Spinal cord (tissue), 10 donors: ENCODE measurements at places on chromosomes 1 and 21. TPM values are rescaled to one million over a fixed set of nuclear protein-coding genes. Genes with fewer than 3 reads are reported as not detected.

- H3K27me3 ChIP-seq: no peaks in the 10 kb centered on the region
- no peak overlapping the region for H3K4me3 ChIP-seq
- no peak overlapping the region for H3K27ac ChIP-seq
- DNase-seq: no peak
- H3K36me3 ChIP-seq: peaks cover 18% of the 10 kb centered on the region
Measured at GRCh38 chr1:6365047-6365446, 28.5 kb downstream of the ACOT7 start.

The CA14 gene
- 55.1 TPM for polyA plus RNA-seq

- no peak overlapping the region for H3K27ac ChIP-seq
- H3K4me1 ChIP-seq: no peaks in the 10 kb centered on the region
- H3K4me3 ChIP-seq: no peak overlapping the region
- DNase-seq: no peak
Measured at GRCh38 chr1:240652961-240653409, 41.0 kb upstream of the GREM2 start.

The AMY2A gene
- polyA plus RNA-seq: 0.93 TPM

DNA sequence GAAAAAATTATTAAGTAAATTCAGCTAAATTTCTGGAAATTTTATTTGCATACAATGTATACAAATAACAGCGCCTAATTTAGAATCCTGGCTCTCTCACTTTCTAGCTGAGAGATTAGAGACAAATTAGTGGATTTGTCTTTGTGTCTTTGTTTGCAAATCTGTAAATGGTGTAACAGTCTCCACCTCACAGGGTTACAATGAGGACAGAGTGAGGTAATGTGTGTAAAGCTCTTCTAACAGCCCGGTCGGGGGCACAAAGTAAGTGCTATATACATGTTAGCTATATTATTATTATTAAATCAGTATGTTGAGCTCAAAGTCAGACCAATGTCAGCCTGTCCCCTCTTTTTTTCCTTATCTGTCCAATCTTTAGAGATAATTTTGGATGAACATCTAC lies 5.0 kb upstream of the ADAMTSL4 start:
- peaks cover 5% of the 10 kb centered on the region for H3K27me3 ChIP-seq
- H3K27ac ChIP-seq: no peak overlapping the region
- H3K4me1 ChIP-seq: peaks cover 12% of the 10 kb centered on the region
- no peak overlapping the region for H3K4me3 ChIP-seq
- no peak for DNase-seq

The FDPS gene
- 239 TPM for polyA plus RNA-seq

GRCh38 chr1:112868191-112868590 lies 87.8 kb downstream of the SLC16A1 start:
- no peak overlapping the region for H3K27ac ChIP-seq
- no peaks in the 10 kb centered on the region for H3K36me3 ChIP-seq
- H3K4me3 ChIP-seq: no peak overlapping the region
- no peaks in the 10 kb centered on the region for H3K27me3 ChIP-seq
- no peak for DNase-seq
- no peaks in the 10 kb centered on the region for H3K4me1 ChIP-seq

DNA sequence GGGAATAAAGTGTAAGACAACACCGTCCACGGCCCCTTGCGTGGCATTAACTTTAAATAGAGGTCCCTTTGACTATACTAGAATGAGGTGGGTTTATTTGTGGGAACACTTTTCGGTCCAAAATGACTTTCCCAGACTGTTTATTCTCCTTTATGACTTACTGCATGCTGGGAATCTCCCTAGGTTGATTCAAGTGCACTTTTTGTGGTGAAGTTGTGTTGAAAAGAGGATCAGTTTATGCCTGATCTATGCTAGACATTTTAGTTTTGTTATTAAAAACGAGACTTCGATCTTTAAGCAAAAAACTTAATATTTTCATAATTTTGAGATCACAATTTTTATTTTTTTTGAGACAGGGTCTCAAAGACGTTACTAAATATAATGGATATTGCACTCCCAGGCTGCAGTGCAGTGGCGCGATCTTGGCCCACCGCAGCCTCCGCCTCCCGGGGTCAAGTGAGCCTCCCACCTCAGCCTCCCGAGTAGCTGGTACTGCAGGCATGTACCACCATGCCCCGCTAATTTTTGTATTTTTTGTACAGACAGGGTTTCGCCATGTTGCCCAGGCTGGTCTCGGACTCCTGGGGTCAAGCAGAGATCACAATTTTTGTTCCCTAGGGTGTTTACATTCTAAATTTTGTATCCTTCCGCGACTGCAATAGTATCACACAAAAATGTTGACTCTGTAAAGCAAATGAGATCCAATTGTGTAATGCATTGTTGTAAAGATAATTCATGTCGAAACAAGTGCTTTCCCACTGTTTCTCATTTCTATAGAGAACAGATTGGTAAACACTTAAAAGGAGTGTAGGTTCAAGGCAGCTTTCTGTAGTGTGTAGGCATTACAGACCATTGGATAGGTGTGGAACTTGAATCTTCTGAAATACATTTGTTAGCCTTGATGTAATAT lies 1.6 kb downstream of the CDC42 start:
- peaks cover 8% of the 10 kb centered on the region for H3K36me3 ChIP-seq

The ATP1B1 gene
- 401 TPM for polyA plus RNA-seq

DNA sequence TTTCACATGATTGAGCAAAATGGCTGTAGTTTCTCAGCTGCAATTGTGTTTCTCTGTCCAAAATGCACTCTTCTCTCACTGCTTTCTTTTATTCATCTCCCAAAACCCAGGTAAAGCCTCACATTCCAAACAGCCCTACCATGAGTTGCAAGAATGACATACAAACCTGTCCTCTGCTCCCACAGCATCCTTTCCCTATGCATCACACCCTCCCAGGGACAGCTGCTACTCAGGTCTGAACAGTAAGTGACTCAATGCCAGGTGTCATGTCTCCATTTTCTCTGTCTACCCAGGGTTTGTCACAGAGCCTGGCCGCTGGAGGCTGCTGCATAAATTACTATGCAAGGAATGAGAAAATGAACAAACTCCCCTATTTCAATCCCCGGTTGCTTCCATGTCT lies 118.5 kb downstream of the PLD5 start:
- DNase-seq: no peak
- no peaks in the 10 kb centered on the region for H3K36me3 ChIP-seq
- H3K4me1 ChIP-seq: no peaks in the 10 kb centered on the region
- H3K4me3 ChIP-seq: no peak overlapping the region
